ENCODE measurements at places on chromosomes 16 and 17.

DNA sequence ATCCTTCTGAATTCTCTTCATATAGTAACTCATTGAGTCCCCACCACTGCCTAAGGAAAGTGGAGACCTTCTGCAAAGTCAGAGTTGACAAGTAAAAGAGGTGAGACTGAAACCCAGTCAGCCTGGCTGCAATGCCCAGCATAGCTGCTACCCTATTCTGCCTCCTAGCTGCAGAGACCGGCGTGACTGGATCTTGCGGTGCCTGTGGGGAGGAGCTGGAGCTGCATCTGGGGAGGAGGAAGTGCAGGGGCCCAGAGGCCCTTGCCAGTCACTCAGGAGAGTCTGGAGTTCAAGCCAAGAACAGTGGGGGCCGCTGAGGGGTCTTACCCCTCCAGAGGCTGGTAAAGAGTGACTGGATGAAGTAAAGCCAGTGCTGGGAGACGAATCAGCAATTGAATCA, 35.0 kb upstream of the ZNF423 start:
- no peak for DNase-seq

DNA sequence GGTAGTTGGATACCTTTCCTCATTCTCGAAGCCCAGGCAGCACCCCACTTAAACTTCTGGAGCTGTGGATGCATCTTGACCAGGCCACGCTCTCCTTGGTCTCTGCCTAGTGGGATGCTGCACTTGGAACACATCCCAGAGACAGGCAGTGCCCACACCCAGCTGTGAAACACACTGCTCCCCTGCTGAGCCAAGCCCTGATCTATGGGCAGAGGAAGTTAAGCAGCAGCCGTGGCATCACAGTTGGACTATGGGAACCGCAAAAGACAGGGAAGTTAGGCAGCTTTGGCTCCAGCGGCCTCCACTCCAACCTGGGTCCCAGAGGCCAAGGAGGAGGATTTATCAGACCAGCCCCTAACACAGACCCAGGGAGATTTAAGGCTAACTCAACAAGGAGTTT, 284.8 kb upstream of the CCL2 start:
- DNase-seq, result no peak

- DNase-seq, result no peak
These were observed 1.1 kb upstream of the FASN start for GRCh38 chr17:82098939-82099763.

- DNase-seq, result no peak
These were observed 8.0 kb upstream of the HES7 start for GRCh38 chr17:8131844-8132441.

GRCh38 chr16:87391324-87391949, 699 bp upstream of the MAP1LC3B start:
- DNase-seq, result no peak

- DNase-seq, result no peak
These were observed 6.8 kb downstream of the MAPK8IP3 start for GRCh38 chr16:1712791-1713261.

Data from cortex of kidney (tissue), 1 donor.